Thymus (tissue), 14 donors: ENCODE measurements at places on chromosomes 12 and 14.

- no peak for DNase-seq
These were observed 20.2 kb upstream of the MLEC start for GRCh38 chr12:120666571-120667390.

DNA sequence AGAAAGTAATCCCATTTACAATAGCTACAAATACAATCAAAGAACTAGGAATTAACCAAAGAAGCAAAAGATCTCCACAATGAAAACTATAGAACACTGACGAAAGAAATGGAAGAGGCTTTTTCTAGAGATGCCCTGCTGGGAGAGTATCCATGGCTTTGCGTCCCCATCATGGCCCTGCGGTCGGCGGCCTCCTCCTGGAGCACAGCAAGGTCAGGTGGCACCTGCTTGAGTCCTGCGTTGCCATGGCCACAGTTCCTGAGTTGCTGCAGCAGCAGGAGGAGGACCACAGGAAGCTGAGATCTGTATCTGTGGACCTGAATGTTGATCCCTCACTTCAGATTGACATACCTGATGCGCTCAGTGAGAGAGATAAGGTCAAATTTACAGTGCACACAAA is 143.5 kb downstream of the SLC5A8 start:
- DNase-seq: no peak

DNA sequence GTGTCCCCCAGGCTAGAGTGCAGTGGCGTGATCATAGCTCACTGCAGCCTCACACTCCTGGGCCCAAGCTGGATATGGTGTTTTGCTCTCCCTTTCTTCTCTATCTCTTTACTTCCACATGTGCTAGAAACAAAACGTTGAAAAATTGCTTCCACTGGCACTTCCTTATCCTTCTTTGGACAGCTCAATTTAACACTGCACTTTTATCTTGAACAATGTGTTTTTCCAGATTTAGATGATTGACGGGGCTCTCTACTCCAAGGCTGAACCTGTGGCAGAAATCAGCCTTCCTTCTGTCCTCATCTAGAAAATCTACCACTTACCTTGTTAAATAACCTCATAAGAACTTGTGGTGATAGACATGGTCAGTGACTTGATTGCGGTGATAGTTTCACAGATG is 165.1 kb downstream of the DAD1 start:
- no peak for DNase-seq

DNA sequence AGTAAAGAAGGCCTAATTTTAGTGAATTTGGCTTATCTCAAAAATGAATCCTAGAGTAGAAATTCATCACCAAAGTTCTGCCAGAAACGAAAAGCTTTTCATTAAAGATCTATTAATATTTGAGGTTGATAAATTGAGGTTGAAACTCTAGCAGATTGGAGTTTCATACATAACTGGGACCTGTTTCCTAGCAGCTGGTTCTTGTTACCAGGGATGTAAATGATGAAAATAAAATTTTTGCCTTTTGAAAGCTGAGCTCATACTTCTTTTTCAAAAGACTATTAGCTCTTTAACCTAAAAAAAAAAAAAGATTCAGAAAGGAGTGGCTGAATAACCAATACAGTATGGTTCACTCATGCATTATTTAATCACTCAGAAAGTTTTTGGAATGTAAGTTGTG is 98.3 kb downstream of the PTGER2 start:
- DNase-seq: no peak

DNA sequence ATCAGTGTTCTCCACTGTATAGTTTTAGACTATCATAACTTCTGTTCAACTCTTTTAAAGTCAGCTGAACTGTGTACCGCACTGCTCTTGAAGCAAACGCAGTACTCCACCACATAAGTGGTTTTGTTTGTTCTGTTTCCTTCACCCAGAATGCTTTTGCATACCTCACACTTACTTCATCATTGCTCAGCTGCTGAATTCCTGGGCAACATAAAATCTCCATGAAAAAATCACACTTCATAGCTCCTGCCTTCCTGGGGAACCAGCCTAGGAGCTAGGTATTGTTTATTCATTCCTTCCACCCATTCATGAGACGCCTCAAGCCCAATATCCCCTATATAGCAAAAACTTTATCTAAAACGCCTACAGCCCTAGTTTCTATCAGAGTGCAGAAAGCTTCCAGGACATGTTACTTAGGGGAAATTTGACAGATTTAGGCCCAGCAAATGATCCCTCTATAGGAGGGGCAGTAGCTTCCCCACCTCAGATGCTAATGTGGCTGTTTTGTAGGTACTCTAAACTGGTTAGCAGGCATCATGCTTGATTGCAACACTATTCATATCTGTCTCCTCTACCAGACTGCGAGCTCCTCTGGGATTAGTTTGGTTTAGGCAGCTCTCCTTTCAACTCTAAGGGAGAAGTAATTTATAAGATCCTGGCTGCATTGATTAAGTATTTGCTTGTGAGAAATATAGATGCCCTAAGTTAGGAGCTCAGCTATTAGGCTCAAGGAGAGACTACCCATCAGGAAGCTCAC is 44.5 kb downstream of the LRRC9 start:
- no peak for DNase-seq

- no peak for DNase-seq
These were observed 193.0 kb downstream of the TTC8 start for GRCh38 chr14:89017417-89017816.

DNA sequence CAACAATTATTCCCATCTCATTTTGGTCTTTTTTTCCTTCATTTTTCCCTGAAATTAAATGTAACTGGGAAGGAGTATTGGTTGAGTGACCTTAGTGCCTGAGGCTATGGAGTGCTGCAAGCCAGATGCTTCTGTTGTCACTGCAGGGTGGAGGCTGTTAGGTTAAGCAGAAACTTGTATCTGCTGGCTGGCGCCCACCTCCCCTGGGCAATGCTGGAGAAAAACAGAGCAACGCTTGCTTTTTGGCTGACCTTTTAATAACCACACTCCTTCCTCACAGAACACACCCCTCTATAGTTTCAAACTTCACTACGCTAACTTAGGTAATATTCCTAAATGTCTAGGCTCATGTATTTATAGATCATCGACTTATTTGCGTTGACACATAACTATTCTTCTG is 583.5 kb upstream of the NOVA1 start:
- no peak for DNase-seq
